Stimulated activated naive CD4-positive, alpha-beta T cell treated with Interleukin-2 at 50 U/mL for 16 hours (primary cell): ENCODE measurements at places on chromosomes 1 and 21.

DNA sequence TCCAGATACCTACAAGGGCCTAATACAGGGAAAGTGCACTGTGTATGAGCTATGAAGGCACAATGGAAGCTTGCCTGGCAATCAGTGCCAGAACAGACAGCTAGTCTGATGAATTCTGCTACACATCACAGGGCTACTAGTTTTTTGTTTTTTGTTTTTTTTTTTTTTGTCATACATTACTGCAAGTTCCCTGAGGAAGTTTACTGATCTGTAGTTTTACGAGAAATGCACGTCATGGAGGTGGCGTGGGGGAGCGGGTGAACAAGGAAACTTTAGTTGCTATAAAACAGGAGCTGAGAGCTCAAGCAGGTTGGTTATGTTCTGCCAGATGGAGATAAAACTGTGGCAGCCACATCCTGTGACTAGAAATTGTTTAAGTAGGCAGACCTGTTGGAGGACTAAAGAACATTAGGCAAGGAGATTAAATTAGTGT, 17.7 kb downstream of the PTPRC start:
- peak; percentile 64 for DNase-seq

DNA sequence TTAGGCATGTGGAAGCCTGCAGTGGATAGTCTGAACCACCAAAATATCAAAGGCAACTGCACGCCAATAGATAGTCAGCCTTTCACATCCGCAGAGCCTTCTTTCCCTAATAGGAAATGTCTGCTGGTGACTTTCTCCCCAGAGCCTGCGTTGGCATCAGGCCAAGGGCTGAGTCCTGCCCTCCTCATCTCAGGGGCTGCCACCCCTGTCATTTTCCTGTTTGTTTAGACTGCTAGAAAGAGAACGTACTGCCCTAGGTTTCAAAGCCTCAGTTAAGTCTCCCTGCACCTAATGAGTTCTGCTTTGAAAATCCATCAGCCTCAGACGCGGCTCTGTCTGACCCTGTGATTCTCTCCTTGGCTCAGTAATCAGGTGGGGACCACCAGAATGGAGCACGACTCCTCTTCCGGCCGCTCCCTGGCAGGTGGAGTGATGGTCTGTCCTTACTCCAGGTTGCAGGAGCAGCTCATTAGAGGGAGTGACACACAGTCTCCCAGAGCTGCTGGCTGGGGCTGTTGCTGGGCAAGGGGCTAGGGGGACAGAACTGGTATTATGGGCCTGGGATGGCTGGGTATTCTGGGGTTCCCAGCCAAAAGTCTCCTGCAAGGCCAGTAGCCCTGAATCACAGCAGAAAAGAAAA, 27.3 kb downstream of the STUM start:
- DNase-seq = no peak

DNA sequence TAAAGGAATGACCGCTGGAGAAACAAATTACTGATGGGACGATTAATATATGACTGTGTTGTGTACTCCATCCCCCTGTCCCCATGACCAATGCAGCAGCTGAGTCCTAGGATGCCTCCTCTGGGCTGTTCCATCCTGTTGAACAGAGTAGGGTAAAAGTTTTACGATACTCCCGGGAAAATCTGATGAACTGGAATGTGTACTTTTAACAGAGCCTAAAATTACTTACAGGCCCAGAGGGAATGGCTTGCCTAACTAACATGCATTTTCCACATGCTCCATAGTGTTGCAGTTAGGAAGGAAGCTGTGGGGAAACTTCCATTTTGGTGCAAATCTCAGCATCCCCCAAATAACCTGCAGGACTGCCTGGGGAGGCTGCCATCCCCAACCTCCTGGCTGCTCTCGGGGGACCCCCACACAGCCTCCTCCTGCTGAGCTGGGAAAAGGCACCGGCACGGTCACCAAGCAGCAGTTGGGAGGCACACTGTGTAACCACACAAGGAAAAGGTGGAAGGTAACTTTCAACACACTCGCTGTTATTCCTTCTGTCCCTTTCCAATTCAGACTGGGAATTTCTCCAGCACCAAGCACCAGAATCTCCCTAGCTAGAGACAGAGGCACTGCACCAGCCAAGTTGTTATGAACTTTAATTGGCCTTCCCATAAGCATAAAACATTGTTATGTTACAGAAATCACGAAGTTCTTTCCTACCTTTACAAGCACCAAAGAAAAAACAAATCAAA, 97.2 kb downstream of the BCAR3 start:
- DNase-seq = no peak

DNA sequence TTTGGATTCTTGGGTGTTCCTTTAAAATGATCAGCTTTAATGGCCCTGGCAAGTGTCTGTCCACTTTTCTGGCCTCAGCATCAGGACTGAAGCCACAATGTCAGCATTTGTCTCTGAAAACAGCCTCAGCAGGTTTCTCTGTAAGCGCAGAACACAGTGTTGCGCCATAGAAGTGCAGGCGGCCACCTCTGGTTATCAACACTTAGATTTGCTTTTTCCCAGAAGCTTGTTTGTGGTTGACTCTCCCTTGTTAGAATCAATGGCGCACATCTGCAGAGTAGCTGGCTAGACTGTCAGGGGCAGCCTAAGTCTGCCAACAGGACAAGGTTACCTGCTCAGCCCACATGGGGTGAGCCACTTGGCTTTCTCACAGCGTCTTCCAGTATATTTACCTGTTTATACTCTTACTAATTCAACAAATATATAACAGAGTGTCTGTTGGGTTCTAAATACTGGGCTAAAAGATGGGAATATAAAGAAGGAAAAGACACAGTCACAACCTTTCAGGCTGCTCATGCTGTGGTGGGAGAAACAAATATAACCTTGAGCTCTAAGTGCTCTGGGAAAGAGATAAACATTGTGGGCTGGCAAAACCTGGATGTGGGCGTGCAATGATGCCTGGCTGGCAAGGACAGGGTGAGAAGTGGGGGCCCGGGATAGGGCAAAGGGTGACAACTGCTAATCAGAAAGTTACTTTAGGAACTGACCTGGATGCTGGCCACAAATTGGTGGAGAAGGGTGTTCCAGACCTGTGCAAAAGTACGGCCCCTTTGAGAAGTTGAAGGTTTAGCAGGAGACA, 149.3 kb upstream of the KIAA0040 start:
- DNase-seq = no peak

DNA sequence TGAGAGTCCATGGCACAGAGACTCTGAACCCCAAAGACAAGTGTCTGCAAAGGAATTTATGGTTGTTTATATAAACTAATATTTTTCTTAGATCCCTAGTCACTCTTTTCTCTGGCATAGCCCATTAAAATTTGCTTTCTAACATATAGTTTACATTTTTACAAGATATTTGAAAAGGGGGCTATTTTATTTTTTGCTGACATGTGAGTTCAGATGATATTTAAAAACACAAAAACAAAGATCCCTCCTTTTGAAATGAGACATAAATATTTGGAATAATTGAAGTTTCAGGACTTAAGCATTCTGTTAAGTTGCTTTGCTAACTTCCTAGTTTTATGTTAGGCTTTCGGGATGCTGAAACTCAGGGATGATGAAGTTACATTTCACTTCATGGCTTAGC, 86.1 kb downstream of the CDC14A start:
- DNase-seq = no peak

DNA sequence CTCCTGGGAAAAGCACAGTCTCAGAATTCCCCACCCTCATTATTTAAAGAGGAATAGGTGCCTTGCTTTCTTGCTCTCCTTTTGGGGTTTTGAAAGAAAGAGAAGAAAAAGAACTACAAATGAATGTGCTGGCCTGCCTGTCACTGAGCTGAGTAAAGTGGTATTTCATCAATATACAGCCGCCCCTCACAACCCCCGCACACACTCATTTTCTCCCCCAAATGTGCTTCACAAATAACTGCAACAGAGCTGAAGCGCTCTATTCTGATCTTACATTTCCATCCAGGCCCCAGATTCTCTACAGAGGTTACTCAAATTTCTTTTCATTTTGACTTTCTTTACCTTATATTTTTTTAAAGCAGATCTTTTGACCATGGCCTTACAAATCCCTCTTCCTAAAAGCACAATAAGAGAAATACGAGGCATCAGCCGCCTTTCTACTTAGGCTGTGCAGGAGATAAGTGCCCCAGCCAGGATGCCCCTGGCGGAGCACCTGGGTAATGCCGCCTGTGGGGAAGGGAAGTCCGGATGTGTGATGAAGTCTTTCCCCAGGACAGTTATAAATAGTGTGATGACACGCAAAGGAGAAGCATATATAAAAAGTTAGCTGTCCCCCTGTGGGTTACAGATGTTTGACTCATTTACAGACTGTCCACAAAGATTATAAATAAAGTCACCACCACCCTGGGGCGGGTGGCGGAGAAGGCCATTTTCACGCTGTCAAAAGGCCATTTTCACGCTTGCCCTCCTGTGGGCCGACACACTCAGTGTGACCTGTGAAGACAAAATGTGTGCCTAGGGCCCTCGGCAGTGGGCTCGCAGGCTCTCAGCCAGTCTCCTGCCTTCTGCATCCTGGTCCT, 6.5 kb downstream of the KCNN3 start:
- DNase-seq = peak; percentile 34

- DNase-seq = no peak
Measured at GRCh38 chr1:45407629-45408287, 67.5 kb upstream of the MUTYH start.

DNA sequence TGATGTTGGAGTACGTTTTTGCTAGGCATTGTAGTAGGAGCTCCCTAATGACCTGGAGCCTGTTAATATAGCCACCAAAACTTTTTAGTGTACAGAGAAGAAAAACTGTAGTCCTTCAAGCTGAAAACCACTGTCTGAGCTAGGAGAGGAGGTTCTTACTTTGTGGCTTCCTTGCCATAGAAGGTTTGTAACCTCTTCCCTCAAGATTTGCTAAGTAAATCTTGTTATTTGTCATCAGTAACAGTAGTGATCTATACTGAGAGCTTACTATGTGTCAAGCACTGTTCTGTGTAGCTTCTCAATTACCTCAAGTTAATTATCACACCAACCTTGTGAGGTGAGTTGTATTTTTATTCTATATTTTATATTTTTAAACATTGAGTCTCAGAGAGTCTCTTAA, 21.2 kb upstream of the LRRC8C start:
- no peak for DNase-seq

DNA sequence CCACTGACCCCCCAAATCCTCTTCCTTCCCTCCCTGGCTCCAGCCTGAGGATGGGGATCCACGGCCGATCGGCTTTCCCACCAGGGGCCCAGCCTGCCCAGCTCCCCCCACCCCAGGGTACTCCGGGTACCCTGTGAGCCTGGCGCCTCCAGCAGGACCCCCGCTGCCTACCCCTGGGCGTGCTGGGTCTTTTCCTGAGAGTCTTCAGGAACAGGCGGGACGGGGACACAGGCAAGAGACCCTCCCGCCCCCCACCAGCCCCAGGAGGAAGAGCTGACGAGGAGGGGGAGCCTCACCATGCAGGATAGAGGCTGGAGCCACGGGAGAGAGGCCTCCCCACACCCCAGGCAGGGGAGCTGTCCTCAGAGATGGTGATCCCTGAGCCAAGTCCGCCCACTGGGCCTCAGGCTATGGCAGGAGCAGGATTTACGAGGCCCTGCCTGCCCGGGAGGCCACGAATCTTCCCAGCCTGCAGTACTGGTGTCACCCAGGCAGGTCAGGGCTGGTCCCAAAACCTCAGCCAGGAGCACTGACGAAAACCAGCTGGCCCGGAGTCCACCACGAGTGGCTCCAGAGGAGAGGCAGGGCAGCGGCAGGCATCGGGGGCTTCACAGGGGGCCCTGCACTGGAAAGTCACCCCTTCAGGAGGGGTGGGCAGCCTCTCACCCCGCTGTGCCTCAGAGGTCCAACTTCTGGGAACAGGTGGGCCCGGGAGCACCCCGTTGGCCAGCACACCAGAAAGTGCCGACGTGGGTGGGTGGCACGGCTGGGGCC, 58.0 kb downstream of the MEGF6 start:
- DNase-seq = no peak

DNA sequence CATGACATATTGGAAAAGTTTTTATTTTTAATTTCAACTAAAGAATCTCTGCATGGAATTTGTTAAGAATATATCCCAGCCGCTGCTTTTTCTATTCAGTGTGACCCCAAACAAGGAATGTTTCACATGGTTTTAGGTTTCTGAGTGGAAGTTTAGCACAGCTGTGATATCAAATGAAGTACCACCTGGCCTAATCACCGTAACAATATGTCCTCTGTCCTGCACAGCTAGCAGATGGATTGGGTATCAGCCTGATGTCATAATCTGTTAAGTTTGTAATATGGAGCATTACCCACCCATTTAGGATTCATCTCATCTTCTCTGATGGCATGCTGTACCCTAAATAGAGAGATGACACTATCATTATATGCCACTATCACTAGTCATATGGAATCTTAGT, 963.7 kb upstream of the ADGRL2 start:
- no peak for DNase-seq

- peak; percentile 61 for DNase-seq
Measured at GRCh38 chr1:111139324-111139955, 453 bp downstream of the DRAM2 start.

- no peak for DNase-seq
Measured at GRCh38 chr1:213327017-213327667, 276.1 kb downstream of the RPS6KC1 start.

DNA sequence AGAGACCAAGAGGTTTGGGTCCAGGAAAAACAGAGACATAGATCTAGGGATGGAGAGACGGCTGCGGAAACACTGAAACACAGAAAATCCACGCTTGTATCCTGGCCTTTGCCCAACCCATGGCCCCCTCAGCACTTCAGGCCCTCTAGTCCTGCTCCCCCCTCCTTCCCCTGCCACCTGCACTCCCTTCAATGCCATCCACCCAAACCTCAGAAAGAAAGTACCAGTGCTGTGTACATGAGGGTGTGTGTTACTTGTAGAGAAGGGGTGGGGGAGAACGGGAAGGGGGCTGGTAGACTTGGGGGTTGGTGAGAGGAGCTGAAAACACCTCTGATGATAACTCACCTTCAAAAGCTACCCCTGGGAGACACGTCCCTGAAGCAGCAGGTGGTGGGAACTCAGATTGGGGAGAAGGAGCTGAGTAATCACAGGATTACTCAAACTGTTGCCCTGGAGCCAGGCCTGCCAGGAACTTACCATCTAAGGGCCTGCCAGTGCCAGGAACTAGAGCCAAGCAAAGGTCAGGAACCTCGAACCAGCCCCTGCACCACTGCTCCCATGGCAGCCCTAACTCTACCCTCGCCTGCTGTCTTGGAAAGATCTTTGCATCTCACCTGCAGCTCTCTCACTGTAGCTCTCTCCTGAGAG, 11.5 kb downstream of the RORC start:
- DNase-seq = no peak

GRCh38 chr1:239982762-239983161, 108.9 kb upstream of the FMN2 start:
- DNase-seq = no peak

DNA sequence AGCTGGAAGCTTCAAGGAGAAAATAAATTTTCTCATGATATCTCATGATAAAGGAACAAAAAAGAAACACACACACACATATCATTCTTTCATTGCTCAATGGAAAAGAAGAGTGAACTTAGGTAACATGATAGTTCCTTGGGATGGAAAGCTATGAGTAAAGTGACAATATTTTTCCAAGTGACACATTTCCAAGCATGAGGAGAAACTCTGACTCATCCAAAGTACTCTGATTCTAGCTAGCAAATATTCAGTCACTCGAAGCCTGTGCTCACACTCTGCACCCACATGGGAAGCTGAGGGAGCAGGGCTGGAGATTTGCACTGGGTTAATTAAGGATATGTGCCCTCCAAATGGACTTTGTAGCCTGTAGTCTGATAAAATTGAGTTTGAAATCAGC, 222.4 kb downstream of the LRRC40 start:
- DNase-seq = no peak

- no peak for DNase-seq
Measured at GRCh38 chr1:30809514-30810263, 52.1 kb upstream of the LAPTM5 start.
